Lung (tissue), 17 donors: ENCODE measurements at places on chromosomes 7 and 10. TPM values are rescaled to one million over a fixed set of nuclear protein-coding genes. Genes with fewer than 3 reads are reported as not detected.

GRCh38 chr7:73668103-73668885, 663 bp downstream of the VPS37D start:
- H3K36me3 ChIP-seq, result peaks cover 3% of the 10 kb centered on the region
- H3K27ac ChIP-seq, result no peak overlapping the region
- H3K4me1 ChIP-seq, result peaks cover 4% of the 10 kb centered on the region
- DNase-seq, result peak; percentile 60

DNA sequence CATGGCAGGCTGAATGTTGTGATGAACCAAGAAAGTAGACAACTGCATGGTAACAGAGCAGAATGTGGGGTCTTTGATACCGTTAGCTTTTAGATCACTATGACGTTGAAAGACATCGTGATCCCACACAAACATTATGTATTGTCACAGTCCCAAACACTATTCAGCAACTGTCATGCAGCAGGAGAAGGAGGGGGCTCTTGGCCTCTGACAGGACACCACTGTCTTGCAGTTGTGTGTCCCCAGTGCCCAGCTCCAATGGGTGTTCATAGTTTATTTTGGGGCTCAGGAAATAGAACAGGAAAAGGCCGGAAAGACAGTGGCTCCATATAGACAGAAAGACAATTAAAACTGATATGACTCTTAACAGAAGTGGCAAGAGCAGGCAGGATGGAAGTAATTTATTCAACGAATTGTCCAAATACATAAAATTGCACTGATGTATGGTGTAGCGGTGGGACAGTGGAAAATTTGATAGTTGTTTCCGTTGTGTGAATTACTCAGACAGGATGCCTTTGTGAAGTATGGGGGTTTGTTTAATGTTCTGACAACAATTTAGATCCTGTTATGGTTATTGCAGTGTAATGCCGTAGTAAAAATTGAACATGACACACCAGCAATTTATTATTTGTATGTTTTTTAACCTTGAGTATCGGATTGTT, 292.0 kb downstream of the LRMDA start:
- no peaks in the 10 kb centered on the region for H3K27me3 ChIP-seq
- no peak for DNase-seq

DNA sequence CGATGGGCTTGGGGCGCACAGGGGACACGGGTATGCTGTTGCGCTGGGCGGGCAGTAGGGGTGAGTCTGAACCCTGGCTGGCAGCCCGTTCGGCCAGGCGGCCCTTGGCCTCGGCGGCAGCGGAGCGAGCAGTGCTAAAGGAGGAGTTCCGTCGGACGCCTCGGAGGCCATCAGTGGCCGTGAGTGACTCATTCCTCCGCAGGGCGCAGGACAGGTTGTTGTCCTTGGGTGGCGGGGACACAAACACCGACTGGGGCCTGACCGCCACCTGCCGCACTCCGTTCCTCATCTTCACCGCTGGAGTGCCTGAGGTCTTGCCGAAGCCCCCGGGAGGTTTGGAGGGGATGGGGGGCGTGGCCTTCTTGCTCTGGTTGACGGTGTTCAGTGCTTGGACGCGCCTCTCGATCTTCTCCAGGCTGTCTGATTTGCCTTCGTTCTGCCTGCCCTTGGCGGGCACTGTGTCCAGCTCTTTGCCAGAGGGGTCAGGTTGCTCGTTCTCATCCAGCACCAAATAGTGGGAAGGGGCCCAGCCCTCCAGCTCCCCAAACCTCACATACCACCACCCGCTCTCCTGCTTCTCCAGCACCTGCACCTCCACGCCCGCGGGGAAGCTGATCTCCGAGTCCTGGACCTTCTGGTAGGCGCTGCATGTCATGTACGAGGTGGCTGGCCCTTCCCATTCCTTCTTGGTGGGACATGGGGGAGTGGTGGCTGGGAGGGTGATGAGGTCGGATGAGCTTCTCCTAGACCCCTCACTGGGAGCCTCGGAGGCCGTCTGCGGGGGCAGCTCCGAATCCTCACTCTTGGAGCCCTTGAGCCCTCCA, 108.7 kb downstream of the NEURL1 start:
- no peaks in the 10 kb centered on the region for H3K4me1 ChIP-seq
- DNase-seq, result no peak
- no peak overlapping the region for H3K4me3 ChIP-seq
- H3K36me3 ChIP-seq, result no peaks in the 10 kb centered on the region
- no peak overlapping the region for H3K27ac ChIP-seq

DNA sequence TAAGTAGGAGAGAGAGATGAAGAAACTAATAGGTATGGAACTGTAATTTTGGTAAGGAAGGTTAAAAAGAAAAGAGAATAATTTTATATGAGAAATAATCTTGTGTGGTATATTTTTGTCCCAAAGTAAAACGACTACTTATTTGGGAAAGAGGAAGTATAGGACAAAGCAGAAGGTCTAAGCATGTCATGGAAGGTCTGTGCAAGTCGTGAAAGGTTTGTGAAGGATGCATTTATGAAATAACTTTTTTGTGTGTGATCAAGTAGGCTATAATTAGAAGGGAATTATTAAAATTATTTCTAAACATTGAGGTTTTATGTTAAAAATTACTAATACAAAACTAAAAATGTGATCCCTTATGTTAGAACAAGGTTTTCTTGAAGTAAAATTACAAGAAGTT, 63.3 kb downstream of the ZNF783 start:
- no peaks in the 10 kb centered on the region for H3K4me1 ChIP-seq
- no peak for DNase-seq
- no peaks in the 10 kb centered on the region for H3K36me3 ChIP-seq
- H3K27ac ChIP-seq, result no peak overlapping the region
- no peaks in the 10 kb centered on the region for H3K27me3 ChIP-seq

DNA sequence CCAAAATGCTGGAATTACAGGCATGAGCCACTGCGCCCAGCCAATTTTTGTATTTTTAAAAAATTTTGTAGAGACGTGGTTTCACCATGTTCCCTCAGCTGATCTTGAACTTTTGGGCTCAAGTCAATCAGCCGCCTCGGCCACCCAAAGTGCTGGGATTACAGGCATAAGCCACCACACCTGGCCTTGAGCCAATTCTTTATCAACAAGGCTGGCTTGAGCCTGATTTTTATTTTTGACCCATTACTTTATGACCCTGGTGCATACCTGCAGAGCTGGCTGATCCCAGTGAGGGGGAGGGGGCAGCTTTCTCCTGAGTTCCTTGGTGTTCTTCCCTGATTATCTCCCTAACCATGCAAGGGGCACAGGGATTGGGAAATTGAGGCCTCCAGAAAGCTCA, 15.8 kb upstream of the CPA1 start:
- H3K36me3 ChIP-seq, result no peaks in the 10 kb centered on the region
- H3K27ac ChIP-seq, result no peak overlapping the region
- H3K27me3 ChIP-seq, result no peaks in the 10 kb centered on the region
- DNase-seq, result no peak

The ZMIZ2 gene
- total RNA-seq, result 103 TPM
